ENCODE measurements at places on chromosomes 2 and 18.

- DNase-seq, result no peak
Measured at GRCh38 chr2:240646176-240646899, 21.1 kb downstream of the GPR35 start.

- no peak for DNase-seq
Measured at GRCh38 chr18:71673954-71674353, 870.2 kb downstream of the CBLN2 start.

DNA sequence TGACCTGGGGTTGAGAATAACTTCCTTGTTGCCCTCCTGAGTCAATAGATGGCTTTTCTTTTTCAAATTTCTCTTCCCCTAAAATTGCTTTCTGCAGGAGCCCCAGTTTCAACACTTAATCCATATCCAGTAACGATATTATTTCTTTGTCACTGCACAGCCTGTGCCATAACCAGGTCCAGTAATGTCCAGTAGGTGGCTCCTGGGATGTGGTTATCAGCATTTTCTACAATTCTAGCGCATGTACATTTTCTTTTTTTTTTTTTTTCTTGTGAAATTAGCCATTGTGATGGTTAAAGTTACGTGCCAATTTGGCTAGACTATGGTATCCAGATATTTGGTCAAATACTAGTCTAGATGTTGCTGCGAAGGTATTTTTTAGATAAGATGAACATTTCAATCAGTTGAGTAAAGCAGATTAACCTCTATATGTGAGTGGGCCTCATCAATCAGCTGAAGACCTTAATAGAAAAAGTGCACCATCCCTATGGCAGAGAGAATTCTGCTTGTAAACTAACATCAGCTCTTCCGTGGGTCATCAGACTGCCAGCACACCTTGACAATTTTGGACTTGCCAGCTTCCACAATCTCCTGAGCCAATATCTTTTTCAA lies 72.9 kb upstream of the SCG2 start:
- no peak for DNase-seq

DNA sequence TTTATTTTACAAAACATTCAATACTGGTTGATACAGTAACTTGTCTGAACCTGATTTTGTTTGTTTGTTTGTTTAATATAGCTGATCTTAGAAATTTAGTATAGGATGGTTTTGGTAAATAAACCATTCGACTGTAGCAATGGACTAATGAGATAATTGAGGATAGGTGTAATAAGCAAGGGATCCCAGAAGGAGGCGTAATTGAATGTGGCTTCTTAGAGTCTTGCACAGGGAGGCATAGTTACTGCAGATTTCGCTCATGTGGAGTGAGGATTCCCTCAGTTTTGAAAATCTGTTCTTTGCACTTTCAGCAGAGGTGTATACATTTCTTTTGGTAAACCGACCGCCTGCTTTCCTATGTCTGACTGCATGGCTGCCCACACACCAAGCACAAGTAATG lies 709.6 kb downstream of the SOCS6 start:
- DNase-seq, result no peak

DNA sequence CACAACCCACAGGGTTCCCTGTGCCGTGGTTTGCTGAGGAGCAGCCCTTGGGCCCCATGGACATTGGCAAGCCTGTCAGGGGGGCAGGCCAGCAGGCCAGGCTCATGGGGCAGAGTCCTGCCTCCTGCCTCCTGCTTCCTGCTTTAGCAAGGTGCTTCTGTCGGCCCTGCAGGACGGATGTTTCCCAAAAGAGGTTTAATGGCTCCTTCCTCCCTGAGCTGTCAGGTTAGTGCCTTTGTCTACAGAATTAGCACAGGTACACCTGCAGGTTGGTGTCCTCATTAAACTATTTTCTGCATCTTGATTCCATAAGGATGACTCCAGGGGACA lies 152.3 kb downstream of the TTC32 start:
- DNase-seq, result no peak

GRCh38 chr2:269356-270030 lies 4.7 kb downstream of the ACP1 start:
- no peak for DNase-seq

DNA sequence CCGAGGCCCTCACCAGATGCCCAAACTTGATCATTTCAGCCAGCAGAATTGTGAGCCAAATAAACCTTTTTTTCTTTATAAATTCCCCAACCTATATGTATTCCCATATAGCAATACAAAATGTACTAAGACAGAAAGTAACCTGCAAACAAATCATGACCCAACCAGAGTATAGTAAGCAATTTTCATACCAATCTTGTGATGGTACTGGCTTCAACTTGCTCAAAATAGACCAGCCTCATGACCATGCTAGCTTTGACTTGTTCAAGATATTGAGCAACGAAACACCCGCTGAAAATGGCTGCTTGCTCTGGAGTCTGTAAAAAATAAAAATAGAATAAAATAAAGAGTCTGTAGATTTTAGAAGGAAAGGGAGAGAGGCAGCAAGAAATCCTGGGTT lies 97.6 kb downstream of the C1D start:
- DNase-seq, result no peak

DNA sequence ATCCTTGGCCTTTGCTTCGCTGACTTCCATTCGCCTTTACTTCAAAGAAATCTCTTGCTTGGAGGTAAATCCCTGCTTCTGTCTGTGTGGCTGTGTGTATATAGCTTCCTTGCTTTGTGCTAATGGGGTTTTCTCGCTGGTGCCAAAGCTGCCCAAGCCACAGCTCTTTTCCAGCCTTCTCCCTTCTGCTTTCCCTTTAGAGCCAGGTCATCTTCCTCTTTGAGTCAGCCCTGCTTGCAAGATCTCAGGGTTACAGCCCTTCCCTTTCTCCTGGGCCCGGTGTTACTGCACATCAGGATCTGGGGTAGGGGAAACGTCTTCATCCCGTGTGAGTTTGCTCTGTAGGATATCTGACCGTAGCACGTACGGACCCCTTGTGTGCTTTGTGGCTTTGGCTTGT lies 19.1 kb downstream of the EIF4E2 start:
- DNase-seq, result no peak

DNA sequence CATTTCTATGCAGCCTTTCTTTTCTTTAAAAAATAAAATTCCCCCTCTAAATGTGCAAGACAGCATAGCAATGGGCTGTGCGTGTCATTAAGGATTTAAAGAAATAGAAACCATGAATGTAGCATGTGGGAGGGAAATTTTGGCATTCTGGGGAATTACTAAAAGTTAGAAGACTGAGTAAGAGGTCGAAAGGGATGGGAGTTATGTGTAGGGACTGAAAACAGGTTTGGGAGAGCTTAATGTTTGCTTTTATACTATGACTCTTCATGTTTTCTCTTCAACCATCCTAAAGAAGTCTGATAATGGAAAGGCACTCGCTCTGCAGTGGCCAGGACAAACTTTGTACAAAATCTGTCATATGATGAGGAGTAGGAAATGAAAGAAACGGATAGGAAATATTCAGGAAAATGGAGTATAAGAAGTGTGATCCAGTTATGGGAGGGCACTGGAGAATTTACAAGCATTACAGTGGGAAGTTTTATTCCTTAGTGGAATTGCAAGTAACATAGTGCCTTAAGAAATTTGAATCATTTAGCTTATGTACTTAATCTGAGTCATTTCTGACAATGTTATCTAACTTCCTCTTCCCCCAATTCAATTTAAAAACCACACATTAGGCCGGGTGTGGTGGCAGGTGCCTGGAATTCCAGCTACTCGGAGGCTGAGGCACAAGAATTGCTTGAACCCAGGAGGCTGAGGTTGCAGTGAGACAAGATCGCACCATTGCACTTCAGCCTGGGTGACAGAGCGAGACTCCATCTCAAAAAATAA lies 20.6 kb downstream of the TMEM87B start:
- DNase-seq, result no peak

- DNase-seq, result no peak
Measured at GRCh38 chr2:70475266-70475665, 78.4 kb downstream of the TGFA start.

DNA sequence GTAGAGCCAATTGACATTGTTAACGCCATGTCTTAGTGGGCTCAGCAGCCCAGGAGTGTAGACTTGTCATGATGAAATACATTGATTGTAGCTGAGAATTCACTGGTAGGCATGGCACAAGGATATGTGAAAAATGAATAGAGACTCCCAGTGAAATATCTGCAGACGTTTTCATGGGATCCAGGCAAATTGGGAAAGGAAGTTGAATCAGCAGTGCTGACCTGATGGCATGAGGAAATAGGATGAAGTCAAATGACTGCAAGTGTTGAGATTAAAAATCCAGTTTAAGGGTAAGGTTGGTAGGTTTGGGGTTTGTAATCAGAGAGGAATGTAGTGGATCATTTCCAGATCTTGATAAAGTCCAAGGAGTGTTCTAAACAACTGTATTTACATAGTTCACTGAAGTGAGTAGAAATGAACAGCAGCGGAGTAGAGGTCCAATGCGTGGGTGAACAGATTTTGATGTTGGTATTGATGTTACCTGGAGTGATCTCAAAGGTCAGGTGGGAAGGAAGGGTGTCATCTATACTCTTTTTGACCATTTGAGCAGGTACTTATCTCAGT lies 24.6 kb downstream of the INSIG2 start:
- DNase-seq, result no peak

DNA sequence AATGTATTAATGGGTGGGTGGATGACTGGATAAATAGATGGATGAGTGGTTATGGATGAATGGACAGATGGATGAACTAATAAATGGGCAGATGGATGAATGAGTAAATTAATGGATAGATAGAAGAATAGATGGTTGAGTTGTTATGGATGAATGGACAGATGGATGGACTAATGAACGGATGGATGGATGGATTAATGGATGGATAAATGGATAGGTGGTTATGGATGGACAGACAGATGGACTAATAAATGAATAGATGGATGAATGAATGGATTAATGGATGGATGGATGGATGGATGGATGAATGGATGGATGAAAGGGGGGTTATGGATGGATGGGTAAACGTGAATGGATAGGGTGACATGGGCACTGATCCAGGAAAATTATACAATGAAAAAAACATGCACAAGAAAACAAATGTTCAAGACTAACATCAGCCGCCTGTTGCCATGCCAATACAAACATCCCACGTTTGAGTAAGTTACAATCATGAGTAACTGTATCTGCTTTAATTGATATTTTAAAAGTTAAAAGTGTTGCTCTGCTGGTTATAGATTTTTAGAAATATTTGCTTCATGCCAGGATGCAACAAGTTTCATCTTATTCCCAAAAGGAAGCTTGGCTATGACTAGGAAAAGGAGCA lies 20.8 kb downstream of the PXDN start:
- DNase-seq, result no peak

DNA sequence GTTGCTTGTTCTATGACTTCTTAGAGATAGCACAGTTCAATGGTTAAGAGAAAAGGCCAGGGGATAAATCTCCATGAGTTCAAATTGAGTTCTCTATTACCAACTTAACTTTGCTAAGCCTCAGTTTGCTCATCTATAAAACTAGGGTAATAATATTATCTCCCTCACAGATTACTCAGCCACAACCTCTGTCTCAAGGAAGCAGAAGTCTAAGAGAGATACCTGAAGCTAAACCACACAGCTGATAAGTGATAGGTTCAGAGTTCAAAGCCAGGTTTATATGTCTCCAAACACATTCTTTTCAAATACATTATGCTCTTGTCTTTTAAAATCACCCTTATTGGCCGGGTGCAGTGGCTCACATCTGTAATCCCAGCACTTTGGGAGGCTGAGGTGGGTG lies 287.7 kb downstream of the NBAS start:
- no peak for DNase-seq

DNA sequence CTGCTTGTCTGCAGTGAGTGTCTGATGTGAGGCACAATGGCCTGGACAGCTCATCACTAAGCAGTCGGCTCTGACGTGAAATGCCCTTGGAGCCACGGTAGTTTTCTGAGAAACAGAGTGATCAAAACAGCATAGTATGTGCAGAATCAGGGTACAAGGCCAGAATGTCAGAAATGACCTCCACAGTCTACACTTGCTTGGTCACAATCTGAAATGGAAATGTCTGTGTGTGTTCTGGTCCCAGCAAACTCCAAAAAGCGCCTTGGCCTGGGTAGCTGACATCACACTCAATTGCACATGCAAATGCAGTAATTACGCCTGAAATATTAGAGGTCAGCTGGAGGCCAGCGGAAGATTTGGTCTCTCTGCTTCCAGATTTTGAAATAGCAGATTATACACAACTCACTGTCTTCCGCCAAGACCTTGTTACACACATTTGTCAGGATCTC lies 95.4 kb downstream of the CTAGE1 start:
- no peak for DNase-seq
